ENCODE measurements at places on chromosomes 7 and 10.

- DNase-seq = no peak
Observed at GRCh38 chr10:95363303-95363912, 72.6 kb upstream of the PDLIM1 start.

- peak; percentile 68 for DNase-seq
Observed at GRCh38 chr10:101829561-101830315, 11.5 kb upstream of the OGA start.

- no peak for DNase-seq
Observed at GRCh38 chr7:47553309-47553708, 28.6 kb downstream of the TNS3 start.

- no peak for DNase-seq
Observed at GRCh38 chr10:82266438-82266837, 391.4 kb downstream of the NRG3 start.

- no peak for DNase-seq
Observed at GRCh38 chr10:133141144-133141957, 18.7 kb upstream of the KNDC1 start.

DNA sequence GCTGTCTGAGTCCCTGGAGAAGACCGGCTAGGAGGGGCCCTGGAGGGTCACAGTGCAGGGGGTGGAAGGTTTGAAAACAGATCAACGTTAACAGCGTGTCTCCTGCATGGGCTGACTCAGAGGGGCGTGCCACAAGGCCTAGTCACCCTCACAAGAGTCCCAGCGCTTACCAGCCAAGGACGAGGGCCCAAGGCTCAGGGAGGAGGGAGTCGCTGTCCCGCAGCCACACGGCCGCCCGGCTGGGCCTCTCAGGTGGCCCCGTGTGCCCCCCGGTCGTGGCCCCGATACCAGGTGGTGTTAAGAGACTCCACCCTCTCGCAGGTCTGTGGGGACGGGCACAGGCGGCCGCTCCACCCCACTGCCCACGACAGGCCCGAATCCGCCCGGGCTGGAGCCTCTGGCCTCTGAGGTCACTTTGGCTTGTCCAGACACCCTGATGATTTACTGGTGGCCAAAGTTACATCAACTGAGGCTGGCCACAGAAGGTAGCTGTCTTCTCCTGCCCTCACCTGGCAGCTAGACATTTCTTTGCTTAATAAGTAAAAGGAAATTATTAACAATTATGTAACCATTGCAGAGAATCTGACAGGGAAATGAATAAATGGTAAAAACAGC lies 34.0 kb downstream of the FAM20C start:
- no peak for DNase-seq

- no peak for DNase-seq
Observed at GRCh38 chr7:28853150-28853549, 105.0 kb downstream of the TRIL start.

GRCh38 chr10:48658975-48659269 lies 25.8 kb upstream of the WDFY4 start:
- no peak for DNase-seq

- DNase-seq = no peak
Observed at GRCh38 chr10:21047511-21047910, 150.4 kb upstream of the NEBL start.

GRCh38 chr10:111158595-111158994 lies 81.8 kb downstream of the ADRA2A start:
- no peak for DNase-seq

DNA sequence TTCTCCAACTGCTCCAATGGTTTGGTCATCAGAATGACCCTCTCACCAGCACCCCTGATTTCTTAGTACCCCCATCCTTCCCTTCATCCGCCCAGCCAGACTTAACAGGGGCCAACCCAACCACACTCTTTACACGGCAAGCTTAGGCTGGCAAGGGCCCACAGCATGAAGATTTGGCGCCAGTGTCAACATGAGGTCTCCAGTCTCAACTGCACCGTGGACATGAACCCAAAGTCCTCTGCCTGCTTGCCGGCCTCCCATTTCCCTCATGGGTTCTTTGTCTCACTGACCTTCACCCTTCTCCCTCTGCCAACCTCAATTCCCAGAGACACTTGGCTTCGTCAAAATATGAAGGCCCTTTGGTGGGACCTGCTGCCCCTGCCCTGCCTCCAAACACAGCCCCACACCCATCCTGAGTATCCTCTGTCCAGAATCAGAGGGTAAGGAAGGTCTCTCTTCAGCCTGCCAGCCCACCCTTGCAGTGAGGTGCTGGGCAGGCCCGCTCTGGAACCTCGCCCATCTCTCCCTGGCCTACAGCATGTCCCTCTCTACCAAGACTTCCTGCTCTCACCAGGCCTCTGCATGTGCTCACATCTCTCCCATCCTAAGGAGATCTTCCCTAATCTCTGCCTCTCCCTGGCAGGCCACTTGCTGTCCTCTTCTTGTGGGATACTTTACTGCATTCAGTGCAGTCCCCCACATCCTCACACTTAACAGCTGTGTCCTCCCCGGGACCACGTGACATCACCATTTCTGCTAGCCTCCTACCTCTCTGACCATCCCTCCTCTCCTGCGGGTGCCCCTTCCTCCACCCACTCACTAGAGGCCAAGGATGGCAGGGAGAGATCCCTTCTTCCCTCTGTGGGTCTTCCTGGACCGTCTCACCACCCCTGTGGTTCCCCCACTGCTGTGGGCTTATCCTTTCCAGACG lies 91.7 kb upstream of the ZMIZ1 start:
- DNase-seq = no peak

DNA sequence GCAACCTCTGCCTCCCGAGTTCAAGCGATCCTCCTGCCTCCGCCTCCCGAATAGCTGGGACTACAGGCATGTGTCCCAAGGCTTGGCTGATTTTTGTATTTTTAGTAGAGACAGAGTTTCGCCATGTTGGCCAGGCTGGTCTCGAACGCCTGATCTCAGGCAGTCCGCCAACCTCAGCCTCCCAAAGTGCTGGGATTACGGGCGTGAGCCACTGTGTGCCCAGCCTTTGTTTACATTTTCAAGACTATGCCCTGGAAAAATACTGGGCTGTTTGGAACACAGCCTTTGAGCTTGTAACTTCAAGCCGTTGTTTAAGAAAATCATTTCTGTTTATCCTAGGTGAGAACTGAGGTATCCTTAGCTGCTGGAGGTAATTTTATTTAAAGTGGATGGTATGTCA lies 1.9 kb downstream of the ZKSCAN1 start:
- DNase-seq = no peak

All from stimulated activated CD4-positive, alpha-beta T cell treated with anti-CD3 and anti-CD28 coated beads, Interleukin-4, amount 100 ng/mL, for 1 hour (primary cell).